Memory B cell (primary cell): ENCODE measurements at places on chromosomes 4 and X.

DNA sequence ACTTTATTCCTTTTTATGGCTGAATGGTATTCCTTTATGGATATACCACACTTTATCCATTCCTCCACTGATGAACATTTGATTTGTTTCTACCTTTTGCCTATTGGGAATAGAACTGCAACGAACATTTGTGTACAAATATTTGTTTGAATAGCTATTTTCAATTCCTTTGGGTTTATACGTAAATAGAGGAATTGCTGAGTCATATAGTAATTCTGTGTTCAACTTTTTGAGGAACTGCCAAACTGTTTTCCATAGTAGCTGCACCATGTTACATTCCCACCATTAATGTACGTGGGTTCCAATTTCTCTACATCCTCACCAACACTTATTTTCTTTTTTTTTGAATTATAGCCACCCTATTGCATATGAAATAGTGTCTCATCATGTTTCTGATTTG is 156.5 kb upstream of the ATP6AP2 start:
- no peak for DNase-seq

DNA sequence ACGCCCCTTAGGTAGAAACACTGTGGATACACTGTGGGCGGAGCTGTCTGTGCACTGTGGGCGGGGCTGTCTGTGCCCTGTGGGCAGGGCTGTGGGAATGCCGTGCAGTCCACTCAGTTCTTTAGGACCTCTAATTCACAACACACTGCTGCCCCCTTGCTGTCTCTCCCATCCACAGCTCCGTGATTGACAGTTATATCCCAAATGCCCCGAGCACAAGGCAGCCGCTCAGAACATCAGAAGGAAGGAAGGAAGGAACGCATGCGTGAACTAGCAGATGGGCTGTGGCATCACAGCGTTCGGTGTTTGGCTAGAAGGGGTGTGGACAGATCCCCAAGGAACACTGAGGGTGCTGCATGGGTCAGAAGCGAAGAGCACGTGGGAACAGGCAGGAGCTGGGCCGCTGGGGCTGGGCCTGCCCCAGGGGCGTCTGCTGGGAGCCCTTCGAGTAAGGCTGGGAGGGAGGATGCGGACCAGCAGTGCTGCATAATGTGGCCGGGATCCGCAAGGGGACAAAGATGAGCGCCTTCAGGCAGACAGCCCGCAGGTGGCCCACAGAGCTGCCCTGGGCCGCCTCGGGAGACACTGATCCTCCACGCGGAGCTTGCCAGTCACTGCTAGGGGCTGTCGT is 29.8 kb downstream of the ACOX3 start:
- no peak for DNase-seq

DNA sequence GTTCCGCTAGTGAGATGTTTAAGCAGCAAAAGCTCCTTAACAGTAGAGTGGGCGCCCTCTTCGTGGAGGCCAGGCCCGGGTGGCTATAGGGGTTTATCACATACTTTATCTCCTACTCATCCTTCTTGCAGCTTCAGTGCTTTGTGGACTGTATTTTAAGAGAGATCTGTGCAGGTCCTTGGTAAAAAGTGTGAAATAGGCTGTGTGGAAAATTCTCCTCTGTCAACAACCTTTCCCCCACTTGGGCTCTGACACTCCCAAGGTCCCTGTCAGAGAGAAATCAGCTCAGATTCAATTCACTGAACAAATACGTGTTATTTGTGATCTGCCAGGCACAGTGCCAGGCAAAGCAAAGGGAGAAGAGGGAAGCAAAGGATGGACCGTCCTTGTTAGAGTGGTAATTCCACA is 214.3 kb upstream of the PPARGC1A start:
- no peak for DNase-seq

GRCh38 chr4:73870768-73871167 is 1.6 kb downstream of the CXCL1 start:
- DNase-seq: no peak

DNA sequence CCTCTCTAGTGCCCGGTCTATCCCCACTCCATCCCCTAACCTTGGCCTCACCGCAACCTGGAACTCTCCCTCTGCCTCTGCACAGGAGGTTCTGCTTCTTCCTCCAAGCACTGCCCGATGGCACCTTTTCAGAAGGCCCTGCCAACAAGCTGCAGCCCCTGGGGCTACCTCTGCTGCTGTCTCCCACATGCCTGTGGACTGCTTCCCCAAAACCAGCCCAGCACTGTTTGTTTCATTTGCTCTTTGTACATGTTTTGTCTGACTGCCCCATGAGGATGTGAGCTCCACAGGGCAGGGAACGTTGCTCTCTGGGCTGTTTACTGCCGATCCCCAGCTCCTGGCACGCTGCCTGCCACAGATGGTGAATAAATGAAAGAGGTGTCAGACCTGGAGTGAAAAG is 85.4 kb downstream of the INTS6L start:
- DNase-seq: no peak
